ENCODE measurements at places on chromosomes 7 and 10. TPM values are rescaled to one million over a fixed set of nuclear protein-coding genes. Genes with fewer than 3 reads are reported as not detected.

- no peak for DNase-seq
- no peaks in the 10 kb centered on the region for H3K27me3 ChIP-seq
- H3K36me3 ChIP-seq, result peaks cover 11% of the 10 kb centered on the region
- no peaks in the 10 kb centered on the region for H3K4me1 ChIP-seq
Measured at GRCh38 chr10:68924593-68924992, 23.5 kb downstream of the DDX50 start.

DNA sequence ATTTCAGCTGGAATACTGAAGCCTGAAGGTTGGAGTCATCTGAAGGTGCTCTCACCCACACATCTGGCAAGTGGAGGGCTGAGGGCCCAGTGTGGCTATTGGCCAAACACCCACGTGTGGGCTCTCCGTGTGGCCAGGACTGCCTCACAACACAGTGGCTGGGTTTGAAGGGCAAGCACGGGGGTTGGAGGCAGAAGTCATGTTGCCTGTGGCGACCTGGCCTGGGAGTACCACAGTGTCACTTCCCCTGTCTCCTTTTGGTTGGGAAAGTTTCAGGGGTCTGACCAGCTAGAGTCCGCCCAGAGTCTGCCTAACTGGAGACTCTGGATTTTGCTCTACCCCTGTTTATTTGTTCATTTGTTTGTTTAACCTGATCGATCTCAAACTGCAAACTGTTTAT, 169.5 kb downstream of the DNAJB6 start:
- DNase-seq, result no peak
- no peaks in the 10 kb centered on the region for H3K4me1 ChIP-seq
- H3K4me3 ChIP-seq, result no peak overlapping the region
- H3K27ac ChIP-seq, result no peak overlapping the region
- no peaks in the 10 kb centered on the region for H3K36me3 ChIP-seq

GRCh38 chr10:117884093-117884492, 162.6 kb downstream of the RAB11FIP2 start:
- DNase-seq, result no peak
- peaks cover 28% of the 10 kb centered on the region for H3K4me1 ChIP-seq
- H3K36me3 ChIP-seq, result no peaks in the 10 kb centered on the region
- no peaks in the 10 kb centered on the region for H3K27me3 ChIP-seq
- H3K4me3 ChIP-seq, result no peak overlapping the region

DNA sequence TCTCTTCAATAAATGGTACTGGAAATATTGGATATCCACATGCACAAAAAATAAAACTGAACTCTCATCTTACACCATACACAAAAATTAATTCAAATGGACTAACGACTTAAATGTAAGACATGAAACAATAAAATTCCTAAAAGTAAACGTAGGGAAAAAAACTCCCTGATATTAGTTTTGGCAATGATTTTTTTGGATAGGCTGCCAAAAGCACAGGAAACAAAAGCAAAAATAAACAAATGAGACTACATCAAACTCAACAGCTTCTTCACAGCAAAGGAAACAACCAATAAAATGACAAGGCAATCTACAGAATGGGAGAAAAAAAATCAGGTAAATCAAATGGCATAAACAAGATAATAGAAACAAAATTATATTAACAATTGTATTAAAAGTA, 65.7 kb downstream of the ORC5 start:
- H3K4me1 ChIP-seq, result peaks cover 3% of the 10 kb centered on the region
- H3K4me3 ChIP-seq, result no peak overlapping the region
- H3K36me3 ChIP-seq, result no peaks in the 10 kb centered on the region
- no peak overlapping the region for H3K27ac ChIP-seq
- H3K27me3 ChIP-seq, result no peaks in the 10 kb centered on the region
- no peak for DNase-seq

GRCh38 chr10:60846173-60846572, 67.9 kb downstream of the CDK1 start:
- no peak overlapping the region for H3K4me3 ChIP-seq
- H3K4me1 ChIP-seq, result no peaks in the 10 kb centered on the region
- no peaks in the 10 kb centered on the region for H3K36me3 ChIP-seq

DNA sequence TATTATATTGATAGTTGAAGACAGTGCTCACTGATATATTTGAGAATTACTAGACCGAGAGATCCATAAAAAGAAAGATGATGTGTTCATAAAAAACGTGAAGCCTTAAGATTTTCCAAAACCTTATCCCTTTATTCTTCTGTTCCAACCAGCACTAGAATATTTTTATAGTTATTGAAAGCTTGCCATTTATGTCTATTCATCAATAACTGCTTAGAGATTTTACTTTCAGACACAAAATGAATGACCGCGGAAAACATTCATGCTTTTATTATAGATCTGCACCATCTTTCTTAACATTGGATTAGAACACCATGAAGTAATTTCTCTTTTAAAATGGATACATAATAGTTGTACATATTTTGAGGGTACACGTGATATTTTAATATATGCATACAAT, 77.6 kb downstream of the FBXL13 start:
- H3K4me1 ChIP-seq, result no peaks in the 10 kb centered on the region
- no peak for DNase-seq
- H3K27ac ChIP-seq, result no peak overlapping the region
- no peaks in the 10 kb centered on the region for H3K27me3 ChIP-seq
- H3K36me3 ChIP-seq, result no peaks in the 10 kb centered on the region

GRCh38 chr10:80945264-80945880, 407.7 kb downstream of the SH2D4B start:
- H3K4me3 ChIP-seq, result no peak overlapping the region
- no peak overlapping the region for H3K27ac ChIP-seq
- H3K4me1 ChIP-seq, result no peaks in the 10 kb centered on the region
- no peaks in the 10 kb centered on the region for H3K36me3 ChIP-seq
- H3K27me3 ChIP-seq, result no peaks in the 10 kb centered on the region

DNA sequence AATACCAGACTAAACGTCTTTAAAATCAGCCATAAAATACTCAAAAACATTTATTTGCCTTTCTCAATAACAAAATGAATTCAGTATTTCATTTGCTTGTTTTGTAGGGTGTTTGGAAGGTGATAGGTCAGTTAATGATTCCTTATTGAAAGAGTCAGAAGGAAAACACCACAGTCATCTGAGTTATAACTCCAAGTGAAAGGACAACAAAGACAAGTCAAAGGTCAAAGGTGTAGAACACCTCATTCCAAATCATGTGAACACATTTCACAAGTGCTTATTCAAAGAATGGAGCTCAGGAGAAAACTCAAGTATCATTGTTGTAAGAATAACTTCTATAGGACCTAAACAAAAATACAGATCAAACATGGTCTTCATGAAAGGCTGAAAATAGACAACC, 318.6 kb upstream of the PHF14 start:
- H3K4me1 ChIP-seq, result peaks cover 2% of the 10 kb centered on the region
- H3K4me3 ChIP-seq, result no peak overlapping the region
- no peaks in the 10 kb centered on the region for H3K27me3 ChIP-seq
- no peaks in the 10 kb centered on the region for H3K36me3 ChIP-seq
- H3K27ac ChIP-seq, result no peak overlapping the region
- DNase-seq, result no peak

DNA sequence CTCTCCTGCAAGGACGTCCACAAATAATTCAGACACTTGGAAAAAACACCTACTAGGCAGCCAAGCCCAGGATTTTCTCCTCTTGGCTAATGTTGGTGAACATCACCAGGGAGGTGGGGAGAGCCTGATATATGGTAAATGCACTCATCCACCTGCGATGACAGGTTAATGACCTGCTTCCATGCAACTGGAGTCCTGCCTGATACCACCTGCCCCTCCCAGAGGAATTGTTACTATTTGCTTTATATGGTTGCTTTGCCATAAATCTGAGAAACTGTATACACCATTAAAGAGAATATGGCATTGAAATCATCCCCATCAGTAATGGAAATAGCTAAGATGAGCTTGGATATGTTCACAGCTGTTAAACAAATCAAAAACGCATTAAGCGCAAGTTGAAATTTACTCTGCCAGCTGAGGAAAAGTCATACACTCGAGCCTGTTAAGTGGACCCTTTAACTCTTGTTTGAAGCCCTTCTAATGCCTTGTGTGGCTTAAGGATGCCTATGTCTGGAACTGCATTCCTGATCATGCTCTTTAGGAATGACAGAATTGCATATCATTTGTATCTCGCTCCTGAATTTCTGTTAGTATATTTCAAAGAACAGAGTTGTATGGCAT, 208.3 kb downstream of the PRPF18 start:
- H3K27me3 ChIP-seq, result no peaks in the 10 kb centered on the region
- no peak for DNase-seq
- no peaks in the 10 kb centered on the region for H3K4me1 ChIP-seq
- H3K4me3 ChIP-seq, result no peak overlapping the region
- H3K27ac ChIP-seq, result no peak overlapping the region
- H3K36me3 ChIP-seq, result no peaks in the 10 kb centered on the region

DNA sequence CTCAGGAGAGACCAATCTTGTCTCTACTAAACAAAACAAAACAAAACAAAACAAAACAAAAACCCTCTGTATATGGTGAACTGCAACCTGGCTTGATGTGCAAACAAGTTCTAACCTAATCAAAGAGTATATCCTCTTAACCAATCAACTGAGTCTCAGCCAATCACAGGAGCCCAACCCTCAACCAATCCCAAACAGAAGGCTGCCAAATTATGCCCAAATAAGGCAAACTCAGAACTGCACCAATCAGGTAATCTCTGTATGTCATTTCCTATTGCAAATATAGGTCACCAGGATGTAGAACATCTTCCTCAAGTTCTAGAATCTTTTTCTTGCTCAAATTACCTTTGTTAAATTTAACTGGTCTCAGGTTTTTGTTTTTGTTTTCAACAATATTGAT, 5.2 kb downstream of the FAM133B start:
- H3K4me1 ChIP-seq, result peaks cover 8% of the 10 kb centered on the region
- H3K27me3 ChIP-seq, result no peaks in the 10 kb centered on the region
- H3K36me3 ChIP-seq, result no peaks in the 10 kb centered on the region
- no peak overlapping the region for H3K27ac ChIP-seq
- no peak for DNase-seq

DNA sequence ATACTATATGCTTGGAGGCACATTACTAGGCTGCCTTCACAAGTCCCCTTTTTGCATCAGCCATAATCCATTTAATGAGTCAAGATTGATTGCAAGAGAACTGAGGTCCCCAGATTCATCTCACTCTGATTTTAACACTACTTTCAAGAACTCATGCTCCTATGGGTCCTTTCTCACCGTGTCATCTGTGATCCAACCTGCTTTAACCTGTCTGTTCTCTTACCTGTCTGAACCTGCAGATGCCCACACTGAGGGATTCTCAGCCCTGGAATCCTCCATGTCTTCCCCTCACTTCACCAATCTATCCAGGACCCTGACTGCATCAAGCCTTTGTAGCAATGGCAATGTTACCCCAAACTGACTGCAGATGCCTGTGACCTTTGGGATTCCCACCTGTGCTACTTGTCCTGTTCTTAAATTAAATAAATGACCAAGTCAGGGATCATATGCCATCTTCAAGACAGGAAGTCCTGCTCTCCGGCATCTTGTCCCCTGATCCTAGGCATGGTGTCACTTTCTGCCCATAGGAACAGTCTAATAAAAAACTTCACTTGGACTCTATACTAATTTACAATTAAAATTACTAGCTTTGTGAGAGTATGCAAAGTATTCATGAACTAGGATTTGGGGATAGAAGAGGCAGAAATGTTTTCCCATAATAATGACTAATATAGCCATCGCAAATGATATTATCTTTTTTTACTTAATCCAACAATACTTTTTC, 25.9 kb upstream of the GOT1 start:
- no peak overlapping the region for H3K4me3 ChIP-seq
- H3K4me1 ChIP-seq, result peaks cover 7% of the 10 kb centered on the region
- H3K36me3 ChIP-seq, result no peaks in the 10 kb centered on the region
- no peak overlapping the region for H3K27ac ChIP-seq

Gene VSTM4
- total RNA-seq, result 1.2 TPM

Gene GDF2
- total RNA-seq, result 0.19 TPM
